ENCODE measurements at places on chromosomes 1 and 21.

DNA sequence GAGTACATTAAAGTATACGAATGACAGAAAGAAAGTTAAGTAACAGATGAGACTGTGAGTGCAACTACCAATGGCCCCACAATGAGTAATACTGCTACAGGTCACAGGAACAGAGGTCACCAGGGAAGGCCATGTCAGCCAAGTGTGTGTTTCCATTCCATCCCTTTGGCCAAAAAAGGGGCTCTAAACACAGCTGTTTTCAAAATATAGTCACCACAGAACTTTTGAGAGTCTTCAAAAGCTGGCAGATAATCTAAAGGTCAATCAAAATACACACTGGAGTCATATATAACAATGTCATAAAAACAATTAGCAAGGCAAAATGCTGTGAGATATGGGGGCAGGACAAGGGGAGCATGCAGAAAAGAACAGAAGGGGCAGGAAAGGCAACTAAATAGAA is 10.2 kb downstream of the USP24 start:
- no peak for DNase-seq

GRCh38 chr1:109931189-109931731 is 20.6 kb downstream of the CSF1 start:
- DNase-seq, result no peak

DNA sequence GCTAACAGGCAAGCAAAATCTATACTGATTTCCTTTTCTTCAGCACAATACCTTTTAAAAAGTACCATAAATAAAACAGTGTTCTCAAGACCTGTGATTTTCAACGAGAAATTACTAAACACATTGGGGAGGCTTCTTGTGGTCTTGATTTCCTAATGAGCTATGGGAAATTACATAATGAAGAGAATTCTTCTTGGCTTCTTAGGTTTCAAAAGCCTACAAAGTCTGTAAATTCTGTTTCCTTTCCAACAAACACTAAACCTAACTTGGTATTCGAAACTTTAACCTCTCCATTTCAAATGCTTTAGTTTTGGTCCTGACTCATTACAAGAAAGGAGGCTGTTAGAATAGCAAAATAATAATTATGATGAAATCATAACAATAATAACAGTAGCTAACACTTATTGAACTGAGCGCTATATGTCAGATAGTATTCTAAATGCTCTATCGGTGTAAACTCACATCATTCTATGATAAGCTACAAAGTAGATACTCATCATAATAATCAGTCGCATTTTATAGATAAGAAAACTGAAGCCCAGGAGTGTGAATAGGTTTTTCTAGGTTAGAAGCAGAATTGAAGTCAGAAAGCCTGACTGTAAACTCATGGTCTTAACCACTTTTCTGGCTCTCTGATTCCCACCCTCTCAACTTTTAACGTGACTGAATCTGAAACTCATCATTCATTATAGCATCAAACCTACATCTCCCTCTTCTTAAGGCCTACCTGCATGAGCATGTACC is 486.7 kb downstream of the SMYD3 start:
- DNase-seq, result no peak

- DNase-seq, result no peak
These were observed 102.2 kb upstream of the SNX7 start for GRCh38 chr1:98559291-98559690.

GRCh38 chr1:8812081-8812480 is 5.4 kb downstream of the RERE start:
- peak; percentile 12 for DNase-seq

- no peak for DNase-seq
These were observed 160.0 kb downstream of the LTN1 start for GRCh38 chr21:28832715-28833061.

- peak; percentile 57 for DNase-seq
These were observed 19.6 kb downstream of the ZNF362 start for GRCh38 chr1:33275706-33276572.

GRCh38 chr1:112325504-112325903 is 70.5 kb upstream of the CTTNBP2NL start:
- no peak for DNase-seq

- DNase-seq, result no peak
These were observed 11.9 kb downstream of the RPS6KA1 start for GRCh38 chr1:26541431-26541815.

DNA sequence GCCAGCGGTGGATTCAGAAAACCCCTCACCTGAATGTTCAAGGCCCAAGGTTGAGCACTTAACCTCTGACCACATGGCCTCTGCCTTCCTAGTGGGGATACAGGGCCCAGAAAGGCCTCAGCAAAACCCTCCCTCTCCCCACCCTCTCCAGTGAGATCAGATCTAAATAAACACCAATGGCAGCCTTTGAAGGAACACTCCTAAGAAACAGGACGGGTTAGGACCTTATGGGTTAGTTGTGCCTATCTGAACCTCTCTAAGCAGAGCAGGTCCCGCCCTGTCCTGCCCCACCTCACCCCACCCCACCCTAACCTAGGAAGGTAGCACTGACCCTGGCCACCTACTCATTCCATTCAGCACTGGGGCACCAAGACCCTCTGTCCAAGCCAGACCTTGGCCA is 7.9 kb upstream of the GRHL3 start:
- no peak for DNase-seq

DNA sequence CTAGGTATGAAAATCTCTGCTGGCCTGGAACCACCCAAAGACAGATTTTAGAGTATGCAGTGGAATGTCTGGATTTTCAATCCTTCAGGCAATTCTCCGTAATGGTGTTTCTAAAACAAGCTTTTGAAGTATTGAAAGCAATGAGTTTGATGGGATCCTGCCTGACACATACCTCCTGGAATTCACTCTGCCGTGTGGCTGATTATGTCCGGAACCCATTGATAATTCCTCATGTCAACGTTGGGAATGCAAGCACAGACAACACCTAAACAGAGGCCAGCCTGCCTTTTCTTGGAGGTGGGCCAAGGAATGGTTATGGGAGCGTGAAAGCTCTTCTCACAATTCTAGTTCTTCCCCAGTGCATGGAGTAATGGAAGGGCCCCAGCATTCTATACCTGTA is 168.9 kb upstream of the HMCN1 start:
- DNase-seq, result no peak

DNA sequence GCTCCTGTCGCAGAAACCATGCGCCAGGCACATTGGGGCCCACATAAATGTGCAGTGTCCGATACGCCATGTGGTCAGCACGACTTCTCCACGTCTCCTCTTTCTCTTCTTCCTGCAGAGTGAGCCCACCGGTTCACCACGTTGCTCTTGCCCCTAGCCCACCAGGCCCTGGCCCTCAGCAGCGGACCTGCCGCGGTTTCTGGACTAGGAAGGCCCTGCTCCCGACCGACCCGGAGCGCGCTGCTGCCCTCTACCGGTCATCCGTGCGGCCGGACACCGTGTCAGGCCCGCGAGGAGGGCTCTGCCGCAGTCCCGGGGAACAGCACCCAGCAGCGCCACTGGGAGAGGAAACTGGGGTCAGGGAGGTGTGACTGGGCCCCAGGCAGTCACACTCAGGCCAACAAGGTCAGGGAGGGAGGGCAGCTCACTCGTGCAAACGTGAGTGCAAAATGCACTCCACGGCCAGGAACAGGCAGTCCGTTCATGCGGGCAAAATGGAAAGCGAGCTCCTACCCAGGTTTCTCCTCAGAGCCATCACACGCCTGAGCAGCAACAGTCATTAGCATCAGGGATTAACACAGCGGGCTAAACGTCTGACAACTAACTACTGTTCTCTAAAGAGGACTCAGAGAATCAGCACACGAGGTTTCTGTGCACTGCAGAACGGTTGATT is 13.7 kb downstream of the TLR5 start:
- DNase-seq, result peak; percentile 86

GRCh38 chr1:224781800-224782199 is 147.7 kb upstream of the DNAH14 start:
- no peak for DNase-seq

- no peak for DNase-seq
These were observed 367.5 kb upstream of the C1orf174 start for GRCh38 chr1:4267381-4268261.

- no peak for DNase-seq
These were observed 631.1 kb upstream of the NR5A2 start for GRCh38 chr1:199396456-199396855.

- no peak for DNase-seq
These were observed 4.1 kb downstream of the NUAK2 start for GRCh38 chr1:205317311-205317917.

GRCh38 chr1:48061162-48062136 is 64.3 kb upstream of the TRABD2B start:
- DNase-seq, result no peak

DNA sequence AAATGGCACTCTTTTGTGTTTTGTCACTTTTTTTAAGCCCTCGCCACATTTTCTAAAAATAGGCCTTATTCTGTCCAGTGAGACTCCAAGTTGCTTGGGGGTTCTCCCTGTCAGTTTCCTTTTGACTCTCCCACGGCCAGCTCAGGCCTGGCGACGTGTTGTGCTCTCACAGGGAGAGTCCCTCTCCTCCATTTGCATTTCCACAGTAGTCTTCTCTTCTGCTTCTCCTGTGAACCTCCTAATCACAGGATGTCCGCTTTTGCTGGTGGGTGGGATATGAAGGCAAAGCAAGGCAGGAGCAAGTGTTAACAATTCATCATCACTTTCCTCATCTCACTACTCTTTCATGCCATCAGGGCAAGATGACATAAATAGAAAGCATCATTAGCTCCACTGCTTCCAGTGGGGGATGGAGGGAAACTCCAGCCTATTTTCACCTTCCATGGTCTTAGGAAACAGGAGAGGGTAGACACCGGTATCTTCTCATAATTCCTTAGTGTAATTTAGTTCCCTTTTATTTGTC is 99.8 kb downstream of the INTS7 start:
- peak; percentile 68 for DNase-seq

GRCh38 chr1:70427976-70428375 is 16.9 kb downstream of the CTH start:
- DNase-seq, result no peak

DNA sequence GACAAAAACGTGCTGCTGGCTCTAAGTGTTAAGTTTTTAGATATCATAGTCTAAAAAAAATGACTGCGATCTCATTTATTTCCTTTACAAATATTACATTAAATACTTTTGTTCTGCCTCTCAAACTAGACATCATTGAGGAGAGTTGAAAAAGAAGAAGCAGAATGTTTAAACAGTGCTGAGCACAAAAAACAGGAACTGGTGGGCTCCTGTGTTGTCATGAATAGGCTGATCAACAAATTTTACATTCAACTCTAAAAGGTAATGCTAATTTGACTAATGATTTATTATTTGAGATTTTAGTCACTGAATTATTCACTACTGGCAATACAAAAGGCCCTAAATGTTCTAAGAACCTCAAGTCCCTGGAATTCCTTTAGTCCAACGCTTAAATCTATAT is 66.1 kb downstream of the GPATCH2 start:
- no peak for DNase-seq

- DNase-seq, result no peak
These were observed 1.8 kb upstream of the FABP3 start for GRCh38 chr1:31374511-31375196.

GRCh38 chr1:184791550-184791900 is 36.9 kb upstream of the EDEM3 start:
- no peak for DNase-seq

DNA sequence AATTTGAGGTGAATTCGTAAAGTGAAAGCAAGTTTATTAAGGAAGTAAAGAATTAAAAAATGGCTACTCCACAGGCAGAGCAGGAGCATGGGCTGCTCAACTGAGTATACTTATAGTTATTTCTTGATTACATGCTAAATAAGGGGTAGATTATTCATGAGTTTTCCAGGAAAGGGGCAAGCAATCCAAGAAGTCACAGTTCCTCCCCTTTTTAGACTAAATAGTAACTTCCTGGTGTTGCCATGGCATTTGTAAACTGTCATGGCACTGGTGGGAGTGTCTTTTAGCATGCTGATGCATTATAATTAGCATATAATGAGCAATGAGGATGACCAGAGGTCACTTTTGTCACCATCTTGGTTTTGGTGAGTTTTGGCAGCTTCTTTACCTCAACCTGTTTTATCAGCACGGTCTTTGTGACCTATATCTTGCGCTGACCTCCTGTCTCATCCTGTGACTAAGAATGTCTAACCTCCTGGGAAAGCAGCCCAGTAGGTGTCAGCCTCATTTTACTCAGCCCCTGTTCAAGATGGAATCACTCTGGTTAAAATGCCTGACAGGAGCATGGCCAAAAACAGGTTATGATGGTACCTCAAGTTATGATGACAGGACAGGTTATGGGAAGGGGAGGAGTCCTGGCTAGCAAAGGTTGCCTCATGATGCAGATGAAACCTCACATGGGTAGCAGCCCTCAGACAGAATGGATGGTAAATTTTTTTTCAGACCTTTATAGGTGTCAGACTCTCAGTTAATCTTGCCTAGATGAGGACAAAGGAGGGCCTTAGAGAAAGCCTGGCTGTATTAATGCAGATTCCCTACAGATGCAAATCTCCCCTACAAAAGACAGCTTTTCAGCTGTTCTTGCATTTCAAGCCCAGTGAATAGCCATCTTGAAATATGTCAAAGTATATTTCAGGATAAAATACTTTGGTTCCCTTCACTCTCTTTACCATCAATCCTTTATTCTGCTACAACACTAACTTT is 49.7 kb downstream of the SIPA1L2 start:
- DNase-seq, result no peak

DNA sequence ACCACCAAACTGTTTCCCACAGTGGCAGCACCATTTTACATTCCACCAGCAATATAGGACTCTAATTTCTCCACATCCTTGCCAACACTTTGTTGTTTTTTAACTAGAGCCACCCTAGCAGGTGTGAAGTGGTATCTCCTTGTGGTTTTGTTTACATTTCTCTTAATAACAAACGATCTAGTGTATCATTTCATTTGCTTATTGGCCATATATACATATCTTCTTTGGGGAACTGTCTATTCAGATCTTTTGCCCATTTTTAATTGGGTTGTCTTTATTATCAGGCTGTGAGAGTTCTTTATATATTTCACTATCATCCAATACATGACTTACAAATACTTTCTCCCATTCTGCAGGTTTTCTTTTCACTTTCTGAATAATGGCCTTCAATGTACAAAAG is 18.0 kb downstream of the TRIM33 start:
- DNase-seq, result no peak

DNA sequence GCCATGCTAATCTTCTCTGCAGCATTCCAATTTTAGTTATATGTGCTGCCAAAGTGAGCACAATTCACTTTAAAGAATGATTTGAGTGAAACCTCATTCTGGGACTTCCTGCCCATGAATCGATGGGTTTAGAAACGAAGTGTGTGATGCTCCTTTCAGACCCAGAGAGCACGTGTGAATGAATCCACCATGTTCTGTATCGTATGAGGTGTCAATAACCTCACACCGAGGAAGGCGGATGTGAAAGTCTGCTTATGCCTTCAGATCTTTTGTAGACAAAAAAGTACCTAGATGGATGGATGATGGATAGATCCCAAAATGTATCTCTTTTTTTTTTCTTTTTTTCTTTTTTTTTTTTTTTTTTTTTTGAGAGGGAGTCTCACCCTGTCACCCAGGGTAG is 13.8 kb downstream of the UBASH3A start:
- DNase-seq, result no peak

GRCh38 chr21:43847301-43847700 is 17.7 kb upstream of the AGPAT3 start:
- DNase-seq, result no peak

GRCh38 chr1:150558761-150559655 is 9.8 kb downstream of the ADAMTSL4 start:
- no peak for DNase-seq
